Posterior cingulate gyrus (tissue), 11 donors: ENCODE measurements at places on chromosomes 13 and 19.
A peak's percentile ranks its signal among the peaks of the same experiment; 100 is the strongest.

GRCh38 chr19:36008336-36008978, at the start of gene SYNE4:
Gene SYNE4, minus strand, starts transcription at chr19:36008813. Its CDS starts 132 bp downstream, at chr19:36008681.
- no peak for DNase-seq

DNA sequence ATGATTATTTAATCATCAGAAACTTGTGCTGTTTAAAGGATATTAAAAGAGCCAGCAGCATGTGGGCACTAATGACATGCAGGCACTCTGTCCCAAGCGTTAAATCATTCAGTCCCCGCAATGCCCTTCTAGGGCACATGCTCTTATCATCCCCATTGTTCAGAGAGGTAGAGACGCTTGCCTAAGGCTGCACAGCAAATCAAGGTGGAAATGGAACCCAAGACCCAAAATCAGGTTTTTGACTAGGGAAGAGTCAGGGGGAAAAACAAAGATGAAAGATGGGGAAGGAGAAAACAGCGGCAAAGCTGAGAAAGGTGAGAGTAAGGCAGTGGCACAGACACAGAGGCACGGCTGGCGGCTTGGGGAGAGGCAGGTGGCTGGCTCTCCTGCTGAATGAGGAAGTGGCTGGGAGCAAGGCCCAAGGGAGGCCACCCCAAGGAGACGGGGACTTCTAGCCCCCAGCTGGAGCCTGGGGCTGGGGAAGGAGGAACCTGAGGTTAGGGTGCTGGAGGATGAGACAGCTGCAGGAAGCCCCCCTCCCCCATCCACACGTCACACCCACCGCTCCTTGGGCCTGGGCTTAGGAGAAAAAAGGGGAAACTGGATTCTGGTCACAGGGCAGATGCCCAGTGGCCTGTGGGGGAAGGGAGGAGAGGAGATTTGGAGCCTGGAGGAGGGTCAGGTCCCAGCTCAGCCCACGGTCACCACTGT, 1.0 kb upstream of the TYROBP start:
- DNase-seq, result peak; percentile 39

DNA sequence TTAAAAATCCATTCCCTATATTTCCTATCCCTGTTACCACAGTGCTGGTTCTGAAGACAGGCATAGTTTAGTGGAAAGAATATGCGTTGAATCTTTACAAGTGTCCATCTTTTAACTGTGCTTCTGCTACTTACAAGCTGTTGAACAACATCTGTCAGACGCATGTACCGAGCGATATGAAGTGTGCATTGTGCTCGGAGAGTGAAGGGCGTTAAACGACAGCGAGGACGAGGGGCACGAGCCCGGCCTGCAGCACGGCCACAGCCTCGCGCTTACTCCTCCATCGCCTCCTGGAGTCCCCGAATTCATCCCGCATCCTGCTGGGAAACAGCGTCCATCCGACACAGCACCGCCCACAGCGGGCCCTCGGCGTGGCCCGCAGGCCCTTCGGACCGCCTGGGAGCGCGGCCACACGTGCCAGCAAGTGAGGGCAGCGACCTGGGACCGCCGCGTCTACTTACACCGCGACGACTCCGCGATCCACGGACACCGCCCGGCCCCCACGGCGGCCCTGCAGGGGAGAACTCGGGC, 514 bp downstream of the PCID2 start:
- no peak for DNase-seq

DNA sequence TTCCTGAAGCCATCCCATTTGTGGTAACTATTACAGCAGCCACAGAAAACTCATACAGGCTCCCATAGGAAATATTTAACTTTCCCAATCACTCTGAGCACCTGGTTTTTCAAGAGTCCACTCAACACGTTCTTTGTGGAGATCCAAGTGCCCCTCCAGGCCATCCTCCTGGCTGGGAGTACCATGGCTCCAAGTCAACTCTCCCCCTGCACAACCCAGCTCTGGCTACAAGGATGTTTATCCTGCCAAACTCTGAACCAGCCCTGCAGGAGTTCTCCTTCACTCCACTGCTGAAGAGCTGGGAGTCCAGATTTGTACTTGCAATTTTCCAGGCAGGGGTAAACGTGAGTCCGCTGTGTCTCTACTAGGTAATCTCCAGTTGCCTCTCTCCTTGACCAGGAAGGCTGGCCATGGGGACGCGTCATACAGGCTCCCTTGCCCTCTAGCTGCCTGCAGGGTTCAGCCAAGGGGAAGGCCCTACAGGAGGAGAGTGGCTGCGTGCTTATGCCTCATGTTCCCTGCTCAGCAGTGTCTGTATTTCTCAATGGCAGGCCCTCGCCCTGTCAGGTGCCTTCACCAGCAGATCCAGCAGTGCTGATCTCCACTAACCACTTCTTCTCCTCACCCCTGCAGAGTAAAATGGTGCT, 29.9 kb upstream of the ARGLU1 start:
- no peak for DNase-seq

DNA sequence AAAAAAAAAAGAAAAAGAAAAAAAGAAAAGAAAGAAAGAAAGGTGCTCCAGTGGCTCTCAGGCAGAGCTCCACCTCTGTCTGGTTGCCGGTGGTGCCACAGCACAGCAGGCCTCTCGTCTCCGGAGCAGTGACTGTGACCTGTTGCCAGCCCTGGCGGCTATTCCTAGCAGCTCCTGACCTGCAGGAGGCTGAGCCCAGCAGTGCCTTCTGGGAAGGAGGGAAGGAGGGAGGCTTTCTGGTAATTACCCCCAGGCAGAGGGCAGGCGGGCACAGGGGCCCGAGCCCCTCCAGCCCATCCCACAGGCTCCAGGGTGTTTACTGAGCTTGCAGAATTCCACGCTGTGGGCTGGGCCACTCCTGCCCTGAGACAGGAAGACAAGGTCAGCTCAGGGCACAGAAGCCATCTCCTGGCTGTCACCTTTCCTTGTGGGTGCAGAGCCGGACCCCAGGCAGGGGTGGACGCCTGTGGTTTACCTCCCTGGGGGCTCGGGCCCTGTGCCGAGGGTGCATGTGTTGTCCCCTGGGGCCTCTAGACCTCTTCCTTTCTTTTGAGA, 77.9 kb downstream of the GNG7 start:
- no peak for DNase-seq

GRCh38 chr13:101556676-101557123, 104.2 kb downstream of the ITGBL1 start:
- no peak for DNase-seq

- peak; percentile 77 for DNase-seq
These were observed at the start of gene PCDH8 for GRCh38 chr13:52848455-52849195. Gene PCDH8, minus strand, starts transcription at chr13:52848640. Its CDS starts 204 bp downstream, at chr13:52848436.
